ENCODE measurements at places on chromosomes 4 and X.

DNA sequence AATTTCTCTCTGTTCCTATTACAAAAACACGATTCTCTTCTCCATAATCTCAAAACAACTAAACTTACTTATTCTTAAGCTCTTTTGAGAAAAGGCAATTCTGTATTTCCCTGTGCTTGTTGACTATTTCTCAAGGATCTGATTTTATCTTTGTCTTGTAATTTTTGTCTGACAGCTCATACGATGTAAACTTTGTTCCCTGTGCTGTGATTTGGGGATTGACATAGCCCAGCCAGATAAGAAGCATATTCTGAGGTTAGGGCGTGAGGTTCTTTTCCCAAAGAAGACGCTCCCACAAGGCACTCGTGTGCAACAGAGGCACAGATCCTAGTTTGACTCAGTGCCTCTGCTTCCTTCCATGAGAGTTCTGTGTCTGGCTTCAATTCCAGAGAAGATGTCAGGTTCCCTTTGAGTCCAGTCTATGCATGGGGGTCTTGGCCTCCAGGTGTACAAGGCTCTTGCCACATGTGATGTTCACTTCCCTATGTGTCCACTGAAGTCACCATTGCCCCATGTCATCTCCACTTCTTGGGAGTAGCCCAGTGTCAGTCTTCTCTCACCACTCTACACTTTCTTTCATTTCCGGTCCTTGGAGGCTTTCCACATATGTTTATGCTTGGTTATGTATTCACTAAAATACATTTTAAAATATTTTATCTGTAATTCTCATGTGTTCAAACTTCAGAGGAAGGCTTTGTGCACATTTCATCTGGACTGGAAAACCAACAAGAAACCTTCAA lies 94.8 kb downstream of the MID1 start:
- DNase-seq: no peak

GRCh38 chr4:130249002-130249401 lies 1153.0 kb downstream of the C4orf33 start:
- DNase-seq: peak; percentile 7

- DNase-seq: no peak
Observed at GRCh38 chr4:73006286-73006990, 63.1 kb downstream of the COX18 start.

DNA sequence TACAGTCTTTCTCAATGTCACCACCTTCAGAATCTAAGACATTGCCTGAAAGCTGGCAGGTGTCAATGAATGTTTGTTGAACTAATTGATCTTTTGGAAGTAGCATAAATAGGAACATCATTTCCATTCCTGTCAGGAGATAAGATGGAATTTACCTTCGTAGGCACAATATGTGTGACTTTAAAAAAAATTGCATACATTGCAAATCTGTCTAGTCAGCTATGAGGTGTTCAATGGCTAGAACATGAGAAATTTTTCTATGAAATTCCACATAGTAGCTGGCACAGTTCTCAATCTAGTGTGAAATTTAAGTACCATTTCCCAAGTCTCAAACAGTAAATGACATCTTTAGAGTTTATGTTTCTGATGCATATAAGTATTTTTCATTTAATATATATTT lies 10.3 kb downstream of the PAGE2 start:
- no peak for DNase-seq

GRCh38 chr4:150827226-150827625 lies 187.9 kb downstream of the LRBA start:
- no peak for DNase-seq

DNA sequence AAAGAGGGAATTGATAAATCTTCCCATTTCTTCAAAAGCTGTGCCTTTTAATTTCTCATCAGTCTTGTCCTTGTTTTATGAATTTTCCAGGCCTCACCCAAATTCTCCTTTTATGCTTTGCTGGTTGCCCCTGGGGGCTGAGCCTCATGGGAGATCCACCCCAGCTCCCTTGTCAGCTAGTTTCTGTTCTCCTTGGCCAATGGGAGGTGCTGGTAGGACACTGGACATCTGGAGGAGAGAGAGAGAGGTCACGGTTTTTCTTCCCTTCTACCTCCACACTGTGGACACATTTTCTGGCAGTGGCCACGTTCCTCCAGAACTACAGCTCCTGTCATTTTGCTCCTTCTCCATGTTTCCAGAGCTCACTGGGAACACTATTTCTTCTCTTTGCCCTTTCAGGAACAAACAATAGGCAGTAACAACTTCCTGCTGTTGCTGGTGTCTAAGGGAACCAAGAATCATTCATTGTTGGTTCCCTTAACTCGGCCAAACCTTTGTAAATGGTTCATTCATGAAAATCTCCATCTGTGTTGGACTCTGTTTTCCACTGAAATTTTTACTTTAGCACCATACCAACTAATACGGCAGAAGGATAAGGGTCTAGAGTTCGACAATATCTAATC lies 334.5 kb downstream of the GPAT3 start:
- DNase-seq: no peak

- no peak for DNase-seq
Observed at GRCh38 chr4:106222548-106222947, 93.5 kb downstream of the TBCK start.

GRCh38 chr4:67546971-67547370 lies 1.7 kb upstream of the CENPC start:
- DNase-seq: no peak

- DNase-seq: no peak
Observed at GRCh38 chrX:13502590-13502989, 66.8 kb upstream of the EGFL6 start.

Data from iPS DF 6.9 (cell line).